ENCODE measurements at places on chromosomes 5 and 9. TPM values are rescaled to one million over a fixed set of nuclear protein-coding genes. Genes with fewer than 3 reads are reported as not detected.

DNA sequence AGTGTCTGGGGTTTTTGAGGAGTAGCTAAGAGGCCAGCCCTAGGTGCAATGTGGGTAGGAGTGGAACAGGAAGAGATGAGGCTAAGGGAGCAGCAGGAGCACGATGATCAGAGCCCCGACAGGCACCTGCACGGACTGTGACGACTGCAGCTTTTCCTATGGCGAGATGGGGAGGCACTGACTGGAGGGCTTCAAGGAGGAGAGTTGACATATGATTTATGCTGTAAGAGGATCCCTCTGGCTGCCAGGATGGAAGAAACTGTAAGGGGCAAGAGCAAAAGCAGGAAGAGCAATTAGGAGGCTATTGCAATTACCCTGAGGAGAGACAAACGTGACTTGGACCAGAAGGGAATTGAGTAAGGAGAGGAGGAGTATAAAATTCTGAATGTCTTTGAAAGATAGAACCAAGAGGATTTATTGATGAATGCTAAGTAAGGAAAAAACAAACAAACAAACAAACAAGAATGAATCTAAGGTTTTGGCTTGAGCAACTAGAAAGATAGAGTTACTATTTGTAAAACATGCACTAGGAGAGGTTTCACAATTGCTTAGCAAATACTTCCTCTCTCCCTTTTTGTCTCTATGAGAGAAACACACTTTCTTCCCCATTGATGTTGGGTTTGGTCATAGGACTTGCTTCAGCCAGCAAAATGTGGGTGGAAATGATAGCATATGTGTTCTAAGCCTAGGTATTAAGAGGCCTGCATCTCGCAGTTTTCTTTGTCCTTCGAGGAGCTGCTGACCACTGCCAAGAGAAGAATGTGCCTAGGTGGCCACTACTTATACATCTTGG lies 32.9 kb downstream of the TRPC7 start:
- no peaks in the 10 kb centered on the region for H3K4me1 ChIP-seq
- no peaks in the 10 kb centered on the region for H3K36me3 ChIP-seq
- no peak overlapping the region for H3K27ac ChIP-seq
- H3K27me3 ChIP-seq, result peaks cover 38% of the 10 kb centered on the region
- H3K4me3 ChIP-seq, result no peak overlapping the region

DNA sequence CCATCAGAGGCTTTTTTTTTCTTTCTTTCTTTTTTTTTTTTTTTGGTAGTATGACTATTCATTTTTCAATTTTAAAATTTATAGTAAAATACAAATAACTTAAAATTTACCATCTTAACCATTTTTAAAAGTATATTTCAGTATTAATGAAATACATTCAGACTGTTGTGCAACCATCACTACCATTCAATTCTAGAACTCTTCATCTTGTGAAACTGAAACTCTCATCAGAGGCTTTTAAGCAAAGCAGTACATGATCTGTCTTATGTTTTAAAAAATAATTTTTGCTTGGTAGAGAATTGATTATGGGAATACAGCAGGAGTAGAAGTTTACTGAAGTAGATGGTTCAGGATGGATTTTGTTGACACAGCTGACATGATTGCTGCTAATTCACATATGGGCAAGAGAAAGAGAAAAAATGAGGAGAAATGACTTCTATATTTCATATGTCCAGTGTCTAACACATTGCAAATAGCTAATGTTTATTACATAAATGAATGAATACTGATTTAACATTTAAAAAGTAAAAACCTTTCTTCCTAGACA lies 13.4 kb downstream of the ELOVL7 start:
- no peak for DNase-seq
- H3K36me3 ChIP-seq, result no peaks in the 10 kb centered on the region
- no peaks in the 10 kb centered on the region for H3K27me3 ChIP-seq

DNA sequence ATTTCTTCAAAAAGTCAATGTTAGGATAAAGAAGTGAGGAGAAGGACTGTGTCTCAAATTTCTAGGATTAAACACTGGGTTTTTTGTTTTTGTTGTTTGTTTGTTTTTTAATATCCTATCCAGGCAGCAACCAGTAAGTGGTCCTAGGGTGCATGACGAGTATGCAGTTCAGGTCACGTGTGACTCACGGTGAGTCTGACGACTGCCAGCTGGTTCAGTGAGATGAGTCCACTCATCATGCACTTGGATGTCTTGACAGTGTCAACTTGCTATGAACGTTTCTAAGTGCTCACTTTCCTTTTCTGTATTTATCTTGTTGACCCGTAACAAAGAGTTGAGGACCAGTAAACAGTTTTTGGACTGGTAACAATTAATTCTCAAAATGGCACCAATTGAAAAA lies 32.7 kb downstream of the ATG10 start:
- no peaks in the 10 kb centered on the region for H3K27me3 ChIP-seq
- no peaks in the 10 kb centered on the region for H3K4me1 ChIP-seq
- H3K27ac ChIP-seq, result no peak overlapping the region
- H3K4me3 ChIP-seq, result no peak overlapping the region
- H3K36me3 ChIP-seq, result no peaks in the 10 kb centered on the region

GRCh38 chr5:160799184-160799583 lies 52.8 kb downstream of the ATP10B start:
- H3K27me3 ChIP-seq, result no peaks in the 10 kb centered on the region
- H3K36me3 ChIP-seq, result no peaks in the 10 kb centered on the region
- no peak overlapping the region for H3K4me3 ChIP-seq
- DNase-seq, result no peak
- H3K27ac ChIP-seq, result no peak overlapping the region
- H3K4me1 ChIP-seq, result no peaks in the 10 kb centered on the region

The IFNA10 gene
- total RNA-seq, result not detected

The PCDHB16 gene
- total RNA-seq, result 0.66 TPM

DNA sequence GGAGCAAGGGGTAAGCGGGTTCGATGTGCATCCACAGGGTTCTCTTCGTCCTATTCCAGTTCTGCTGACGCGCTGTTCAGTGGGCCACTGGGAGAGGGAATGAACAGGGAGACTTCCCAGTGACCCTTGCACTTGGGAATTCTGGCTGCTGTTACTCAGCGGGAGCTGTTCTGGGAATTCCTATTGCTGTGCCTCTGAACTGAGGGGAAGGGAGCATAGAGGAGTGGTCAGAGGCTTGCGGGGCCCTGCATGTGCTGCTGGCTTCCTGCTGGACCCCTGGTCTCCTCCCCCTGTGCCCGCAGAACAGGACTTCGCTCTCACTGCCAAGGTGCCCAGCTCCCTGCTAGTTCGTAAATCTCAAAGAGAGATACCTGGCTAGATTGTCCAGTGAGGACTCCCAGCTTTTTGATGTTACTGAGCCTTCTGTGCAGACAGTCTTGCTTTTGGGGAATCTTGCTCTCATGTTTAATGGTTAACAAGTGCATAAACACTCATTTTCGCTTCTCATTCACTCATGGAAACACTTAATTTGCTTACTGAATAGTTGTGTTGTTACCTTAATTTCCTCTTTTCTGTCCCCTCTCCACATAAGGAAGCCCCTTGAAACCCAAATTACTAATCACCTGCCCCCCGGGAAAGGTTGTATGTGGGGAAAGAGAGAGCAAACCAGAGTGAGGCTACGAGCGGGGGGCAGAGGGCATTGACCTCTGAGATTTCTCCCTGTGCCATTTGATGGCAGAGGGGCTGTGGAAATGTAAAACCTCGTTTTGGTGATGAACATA lies 5.9 kb downstream of the TRIO start:
- H3K4me3 ChIP-seq, result peak overlapping the region; percentile 49
- no peaks in the 10 kb centered on the region for H3K27me3 ChIP-seq
- H3K27ac ChIP-seq, result peak overlapping the region; percentile 54
- H3K4me1 ChIP-seq, result peaks cover 43% of the 10 kb centered on the region

Measured in Calu3 (cell line).